ENCODE measurements at places on chromosomes 1 and 21. TPM values are rescaled to one million over a fixed set of nuclear protein-coding genes. Genes with fewer than 3 reads are reported as not detected.

- peak; percentile 60 for DNase-seq
Observed at GRCh38 chr1:18198260-18198659, 90.7 kb downstream of the IGSF21 start.

GRCh38 chr1:114472408-114472807 is 38.6 kb downstream of the TRIM33 start:
- DNase-seq = no peak

DNA sequence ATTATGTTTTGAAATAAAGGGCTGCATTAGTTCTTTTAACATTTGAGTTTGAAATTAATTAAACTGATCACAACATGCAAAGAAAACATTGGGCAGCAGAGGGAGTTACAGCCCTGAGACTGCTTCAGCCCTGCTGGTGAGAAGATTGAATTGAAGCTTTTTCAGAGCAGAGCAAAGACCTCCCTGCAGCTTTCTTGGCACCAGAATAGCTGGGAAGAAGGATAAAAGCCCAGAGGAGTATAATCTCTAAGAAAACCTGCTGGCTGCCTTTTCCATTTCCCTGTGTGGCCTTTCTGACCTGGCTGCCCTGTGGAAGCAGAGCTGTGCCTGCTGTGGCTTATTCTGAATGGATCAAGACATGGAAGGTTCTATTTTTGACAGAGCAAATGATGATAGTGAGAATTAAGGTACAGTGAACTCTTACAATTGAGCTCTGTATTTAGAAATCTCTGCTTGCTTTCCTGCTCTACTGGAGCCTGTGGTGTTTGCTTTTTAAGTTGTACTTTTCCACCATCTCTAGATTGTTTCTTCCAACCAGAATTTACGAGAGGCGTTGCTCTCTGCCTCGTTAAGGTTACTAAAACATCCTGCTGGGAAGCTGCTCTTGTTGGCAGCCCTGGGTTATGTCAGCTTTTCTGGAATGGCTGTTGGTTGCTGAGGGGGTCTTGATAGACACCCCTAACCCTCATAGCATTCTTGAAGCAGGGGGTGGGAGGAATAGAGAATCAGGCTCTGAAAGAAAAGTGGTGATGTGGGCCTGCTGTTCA is 9.9 kb downstream of the SNRPE start:
- peak; percentile 57 for DNase-seq

DNA sequence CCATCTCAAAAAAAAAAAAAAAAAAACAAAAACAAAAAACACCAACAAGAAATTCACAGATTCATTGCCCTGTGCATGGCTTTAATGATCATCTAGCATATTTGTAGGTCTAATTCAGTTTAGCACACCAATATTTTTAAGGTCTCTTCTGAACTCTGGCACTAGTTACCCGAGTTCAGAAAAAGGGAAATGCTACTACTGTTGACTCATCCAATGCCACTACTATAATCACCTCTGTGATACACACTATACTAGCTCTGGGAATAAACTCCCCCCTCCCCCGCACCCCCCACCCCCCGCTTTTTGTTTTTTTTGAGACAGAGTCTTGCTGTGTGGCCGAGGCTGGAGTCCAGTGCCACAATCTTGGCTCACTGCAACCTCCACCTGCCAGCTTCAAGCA is 55.6 kb downstream of the FBXO42 start:
- no peak for DNase-seq

DNA sequence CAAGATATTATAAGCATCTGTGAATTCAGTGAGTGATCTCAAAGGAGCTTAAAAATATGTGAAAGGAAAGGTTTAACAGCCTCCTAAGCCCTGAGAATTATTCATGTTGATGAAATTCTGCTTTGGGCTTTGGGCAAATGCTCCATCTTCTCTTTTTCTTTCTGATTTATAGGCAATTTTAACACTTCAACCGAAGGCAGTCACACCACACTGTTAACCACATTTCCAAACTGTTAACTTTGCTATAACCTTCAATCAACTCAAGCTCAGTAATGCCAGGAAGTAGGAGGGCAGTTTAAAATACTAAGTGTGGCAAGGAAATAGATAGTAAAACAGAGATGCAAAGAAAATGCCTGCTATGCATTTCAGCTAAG is 54.4 kb upstream of the NEK7 start:
- DNase-seq = no peak

GRCh38 chr21:17352996-17353655 is 159.7 kb upstream of the CXADR start:
- DNase-seq = no peak

The TAF12 gene
- 25.6 TPM for total RNA-seq

- DNase-seq = no peak
Observed at GRCh38 chr1:178409541-178409940, 87.2 kb downstream of the CLEC20A start.

The TSPAN2 gene
- 55.4 TPM for total RNA-seq

GRCh38 chr1:170194451-170194850 is 48.7 kb downstream of the NTMT2 start:
- DNase-seq = no peak

- no peak for DNase-seq
Observed at GRCh38 chr1:35030756-35031446, 844 bp downstream of the ZMYM6 start.

All from urinary bladder (tissue), 4 donors.